ENCODE measurements at places on chromosomes 3 and 15. TPM values are rescaled to one million over a fixed set of nuclear protein-coding genes. Genes with fewer than 3 reads are reported as not detected.

DNA sequence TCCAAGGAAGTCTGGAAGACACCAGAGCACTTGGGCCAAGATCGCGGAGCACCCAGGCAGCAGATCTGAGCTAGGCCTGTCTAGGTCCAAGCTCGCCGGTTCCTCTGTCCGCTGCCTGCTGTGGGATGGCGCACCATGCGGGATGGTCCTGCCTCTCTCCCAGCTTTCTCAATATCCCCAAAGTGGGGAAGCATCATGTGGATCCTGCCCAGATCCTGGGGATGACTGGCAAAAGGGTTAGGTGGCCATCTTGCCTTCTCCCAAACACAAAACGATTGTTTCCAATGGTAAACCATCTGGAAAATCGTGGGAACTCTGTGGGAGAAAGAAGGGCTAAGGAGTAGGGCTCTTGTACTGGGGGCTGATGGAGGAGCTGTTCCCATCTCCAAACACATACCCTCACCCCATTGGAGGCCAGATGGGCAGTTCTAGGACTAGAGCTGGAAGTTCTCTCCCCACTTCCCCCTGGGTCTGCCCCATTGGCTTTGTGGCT lies 8.9 kb downstream of the PRKCD start:
- no peak for DNase-seq

GRCh38 chr3:178558637-178559036 lies 22.4 kb downstream of the KCNMB2 start:
- no peak for DNase-seq

The ALG1L2 gene
- not detected for total RNA-seq

- DNase-seq, result no peak
These were observed 236.8 kb upstream of the TBC1D5 start for GRCh38 chr3:17979252-17979651.

The SLC28A2 gene
- not detected for total RNA-seq

The TRIM71 gene
- not detected for total RNA-seq

The GMPS gene
- total RNA-seq, result 47.3 TPM

Measured in glomerular endothelial cell (primary cell).